ENCODE measurements at places on chromosomes 11 and 22.
A peak's percentile ranks its signal among the peaks of the same experiment; 100 is the strongest.

GRCh38 chr11:100810146-100810545 is 123.1 kb downstream of the ARHGAP42 start:
- DNase-seq = no peak

- no peak for DNase-seq
These were observed 11.3 kb downstream of the FJX1 start for GRCh38 chr11:35629511-35629910.

DNA sequence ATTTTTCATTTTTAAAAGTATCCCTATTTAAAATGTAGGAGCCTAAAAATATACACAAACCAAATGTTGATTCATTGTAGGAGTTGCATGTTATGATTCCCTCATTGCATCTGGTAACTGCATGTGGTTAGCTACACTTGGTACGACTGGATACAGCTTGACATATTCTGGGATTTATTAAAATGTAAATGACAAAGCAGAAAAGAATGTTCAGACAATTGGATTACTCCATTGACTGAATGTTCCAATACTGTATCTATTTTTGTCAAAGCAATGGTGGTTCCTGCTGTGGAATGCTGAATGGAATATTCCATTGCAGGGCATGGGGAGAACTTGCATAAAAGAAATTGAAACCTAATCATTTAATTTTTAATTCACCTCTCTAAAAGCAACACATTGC is 30.8 kb downstream of the BLID start:
- no peak for DNase-seq

DNA sequence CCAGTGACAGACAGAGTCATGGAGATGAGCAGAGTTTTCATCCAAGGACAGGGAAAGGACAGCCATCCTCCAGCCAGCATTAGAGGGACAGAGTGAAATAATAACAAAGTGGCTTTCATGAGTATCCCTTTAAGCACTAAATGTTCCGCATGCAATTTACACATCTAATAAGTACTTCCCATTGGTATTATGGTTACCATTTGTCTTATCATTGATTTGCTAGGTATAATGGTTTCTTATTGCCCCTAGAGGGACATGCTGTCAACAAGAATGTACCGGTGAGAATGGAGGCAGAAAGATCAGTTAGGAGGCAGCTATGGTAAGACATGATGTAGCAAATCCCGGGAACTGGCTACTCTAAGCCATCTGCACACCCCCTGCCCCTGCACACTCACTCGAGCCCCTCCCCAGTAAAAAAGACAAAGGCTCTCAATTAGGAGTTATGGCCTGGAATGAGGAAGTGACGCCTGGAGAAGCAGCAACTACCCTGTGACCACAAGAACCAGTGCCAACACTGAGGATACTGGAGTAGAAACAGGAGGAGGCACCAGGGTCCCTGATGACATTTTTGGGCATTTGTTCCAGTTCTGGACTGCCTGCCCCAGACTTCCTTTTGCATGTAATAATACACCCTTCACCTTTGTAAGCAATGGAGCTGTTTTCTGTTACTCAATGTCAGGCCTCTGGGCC is 30.2 kb upstream of the HMGXB4 start:
- DNase-seq = no peak

GRCh38 chr22:23088199-23088604 is 17.9 kb downstream of the GNAZ start:
- DNase-seq = no peak

GRCh38 chr11:126522152-126522551 is 166.7 kb downstream of the ST3GAL4 start:
- no peak for DNase-seq

GRCh38 chr22:40273319-40273718 is 73.0 kb upstream of the ADSL start:
- DNase-seq = no peak

- no peak for DNase-seq
These were observed 673 bp upstream of the DUSP18 start for GRCh38 chr22:30668386-30668710.

GRCh38 chr22:25104367-25104766 is 95.3 kb upstream of the CRYBB3 start:
- no peak for DNase-seq

- no peak for DNase-seq
These were observed 191.4 kb downstream of the LARGE1 start for GRCh38 chr22:33728847-33729246.

DNA sequence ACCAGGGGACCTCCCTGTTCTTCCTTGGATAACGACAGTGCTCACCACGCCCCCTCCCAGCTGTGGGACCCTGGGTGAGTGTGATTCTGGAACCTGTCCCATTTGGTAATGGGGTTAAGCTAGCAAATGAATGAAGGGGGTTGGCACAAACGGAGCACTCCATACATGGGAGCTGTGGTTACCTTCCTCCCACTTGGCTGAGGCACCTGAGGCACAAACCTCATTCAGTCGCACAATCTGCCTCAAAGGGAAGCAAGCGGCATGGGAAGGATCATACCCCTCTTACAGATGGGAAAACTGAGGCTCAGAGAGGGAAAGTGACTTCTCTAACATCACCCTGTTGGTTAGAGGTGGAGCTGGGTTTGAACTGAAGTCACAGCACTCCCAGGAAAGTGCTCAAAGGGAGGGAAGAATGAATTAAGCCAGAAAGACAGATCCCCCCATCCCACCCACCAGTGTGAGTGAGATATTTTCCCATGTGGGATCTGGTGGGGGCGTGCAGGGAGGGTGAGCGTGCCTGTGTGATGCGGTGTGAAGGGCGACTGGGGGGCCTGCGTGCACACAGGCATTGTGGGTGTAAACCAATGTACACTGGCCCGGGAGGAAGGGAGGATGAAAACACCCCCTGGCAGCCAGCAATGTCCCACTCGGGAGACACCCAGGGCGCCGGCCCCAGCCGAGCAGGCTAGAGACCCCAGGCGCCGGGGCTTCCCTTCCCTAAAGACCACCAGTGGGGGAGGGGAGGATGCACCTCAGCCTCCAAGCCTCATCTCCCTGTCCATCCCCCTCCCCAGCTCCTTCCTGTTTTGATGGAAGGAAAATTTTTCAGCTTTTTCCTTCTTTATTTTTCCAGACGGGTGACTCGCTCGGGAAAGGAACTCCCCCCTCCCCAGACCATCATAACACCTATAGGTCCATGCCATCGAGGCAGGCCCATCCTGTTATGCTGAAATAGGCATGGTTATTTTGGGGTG is 8.0 kb upstream of the PDGFB start:
- DNase-seq = no peak

DNA sequence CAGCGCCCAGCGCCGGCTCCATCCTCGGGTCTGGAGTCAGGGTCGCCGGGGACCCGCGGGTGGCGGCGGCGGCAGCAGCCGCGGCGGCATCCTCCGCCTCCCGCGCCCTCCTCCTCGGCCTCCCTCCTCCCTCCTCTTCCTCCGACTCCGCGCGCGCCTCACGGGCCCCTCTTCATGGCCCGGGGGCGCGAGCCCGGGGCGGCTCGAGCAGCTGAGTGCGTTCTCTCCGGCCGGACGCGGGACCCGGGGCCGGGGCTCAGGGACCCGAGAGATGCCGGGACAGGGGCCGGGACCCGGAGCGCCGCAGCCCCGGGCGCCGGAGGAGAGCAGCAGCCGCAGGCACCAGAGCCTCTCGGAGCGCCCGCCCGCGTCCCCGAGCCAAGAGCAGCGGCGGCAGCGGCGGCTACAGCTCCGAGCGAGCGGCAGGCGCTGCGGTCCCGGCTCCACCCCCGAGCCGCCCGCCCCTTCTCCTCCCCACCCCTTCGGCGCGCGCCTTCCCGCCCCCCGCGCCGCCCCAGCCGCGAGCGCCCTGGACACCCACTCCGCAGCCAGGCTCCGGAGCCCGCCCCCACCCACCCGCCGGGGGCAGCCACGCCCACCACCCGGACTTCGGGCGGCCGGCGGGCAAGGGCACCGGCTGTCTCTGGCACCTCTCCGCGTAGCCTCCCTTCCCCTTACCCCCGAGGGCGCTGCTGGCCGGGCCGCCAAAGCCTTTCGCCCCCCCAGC is at the start of gene CHST1:
CHST1 (minus strand) TSS at position 417 of the 727 bp plus-strand sequence. CDS start 14,699 bp downstream, outside the sequence.
- peak; percentile 49 for DNase-seq

GRCh38 chr22:50660306-50660705 is 12.3 kb upstream of the SHANK3 start:
- no peak for DNase-seq

- DNase-seq = no peak
These were observed 73.6 kb downstream of the MICAL3 start for GRCh38 chr22:17950651-17951214.

GRCh38 chr11:82082976-82083375 is 650.7 kb downstream of the FAM181B start:
- no peak for DNase-seq

DNA sequence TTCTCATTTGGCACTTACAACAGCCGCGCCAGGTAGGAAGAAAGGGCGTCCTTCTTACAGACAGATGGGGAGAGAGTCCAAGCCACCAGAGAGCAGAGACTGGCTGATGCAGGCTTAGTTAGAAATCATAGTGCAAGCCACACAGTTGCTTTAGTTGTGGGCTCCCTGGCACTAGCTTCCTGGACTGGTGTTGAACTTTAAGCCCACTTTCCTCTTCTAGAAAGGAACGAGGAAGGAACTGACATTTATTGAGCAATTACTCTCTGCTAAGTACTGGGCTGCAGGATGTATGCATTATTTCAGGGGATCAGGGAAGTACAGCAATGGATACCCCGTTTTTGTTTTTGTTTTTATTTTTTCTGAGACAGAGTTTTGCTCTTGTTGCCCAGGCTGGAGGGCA is 3.0 kb downstream of the BACE1 start:
- DNase-seq = no peak

DNA sequence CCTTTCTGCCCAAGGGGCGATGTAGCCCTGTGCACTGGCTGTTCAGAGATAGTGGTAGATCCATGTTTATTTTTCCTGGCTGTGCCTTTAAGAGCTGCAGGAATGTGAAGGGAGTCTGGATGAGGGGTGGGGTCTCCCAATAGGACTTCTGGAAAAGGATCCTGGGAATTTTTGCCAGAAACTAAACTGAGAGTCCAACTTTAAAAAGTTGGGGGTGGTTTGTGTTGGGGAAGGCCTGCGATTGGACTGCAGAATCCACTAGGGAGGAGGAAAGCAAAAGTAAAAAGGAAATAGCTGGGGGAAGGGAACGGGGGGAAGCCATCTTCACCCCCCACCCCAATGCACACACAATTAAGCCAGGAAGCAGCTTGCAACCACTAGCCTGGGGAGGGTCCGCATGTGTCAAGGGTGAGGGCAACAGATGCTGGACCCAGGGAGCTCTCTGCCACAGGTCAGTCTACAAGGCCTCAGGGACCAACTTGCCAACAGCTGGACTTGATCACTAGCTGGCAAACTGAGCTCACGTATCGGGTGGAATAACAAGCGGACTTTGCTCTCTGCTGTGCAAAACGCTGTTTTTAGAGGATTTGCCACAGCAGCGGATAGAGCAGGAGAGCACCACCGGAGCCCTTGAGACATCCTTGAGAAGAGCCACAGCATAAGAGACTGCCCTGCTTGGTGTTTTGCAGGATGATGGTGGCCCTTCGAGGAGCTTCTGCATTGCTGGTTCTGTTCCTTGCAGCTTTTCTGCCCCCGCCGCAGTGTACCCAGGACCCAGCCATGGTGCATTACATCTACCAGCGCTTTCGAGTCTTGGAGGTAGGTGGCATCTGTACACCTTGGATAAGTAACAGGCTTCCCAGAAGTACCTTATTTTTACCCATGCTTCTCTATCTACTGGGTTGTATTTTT is at the start of gene OLFML1:
OLFML1 (plus strand) TSS at position 321 of the 912 bp plus-strand sequence; CDS start at position 691, 370 bp downstream.
- DNase-seq = no peak

DNA sequence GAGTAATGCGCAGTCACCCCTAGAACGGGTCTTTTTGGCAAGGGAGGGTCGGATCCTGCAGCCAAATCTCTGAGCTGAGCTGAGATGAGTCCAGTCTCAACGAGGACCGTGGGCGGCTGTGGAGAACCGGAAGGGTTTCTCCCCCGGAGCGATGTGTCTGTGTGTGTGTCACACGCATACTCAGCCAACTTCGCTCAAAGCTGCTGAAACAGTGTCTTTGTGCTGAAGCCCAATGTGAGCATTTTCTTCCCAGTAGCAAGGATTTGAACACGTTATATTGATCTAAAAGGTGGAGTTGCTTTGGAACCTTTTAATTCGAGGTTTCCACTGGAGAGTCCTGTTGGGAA is 1.4 kb upstream of the CELSR1 start:
- no peak for DNase-seq

DNA sequence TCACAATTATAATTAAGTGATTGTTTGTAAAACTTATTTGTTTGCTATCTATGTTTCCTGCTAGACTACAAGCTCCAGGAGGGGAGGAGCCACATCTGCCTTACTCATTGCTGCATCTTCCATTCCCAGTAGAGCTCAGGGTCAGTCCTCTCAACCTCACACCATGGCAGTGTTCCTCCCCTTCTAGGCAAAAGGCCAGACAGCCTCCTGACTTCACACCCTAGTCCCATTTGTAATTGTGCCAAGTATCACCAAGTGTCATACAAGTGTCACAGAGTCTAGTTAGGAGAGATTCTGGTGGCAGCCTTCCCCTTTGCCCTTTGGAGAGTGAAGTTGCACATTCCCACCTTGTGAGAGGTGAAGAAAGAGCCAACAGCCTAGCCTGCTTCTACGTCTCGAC is 490.4 kb downstream of the INSC start:
- DNase-seq = no peak

DNA sequence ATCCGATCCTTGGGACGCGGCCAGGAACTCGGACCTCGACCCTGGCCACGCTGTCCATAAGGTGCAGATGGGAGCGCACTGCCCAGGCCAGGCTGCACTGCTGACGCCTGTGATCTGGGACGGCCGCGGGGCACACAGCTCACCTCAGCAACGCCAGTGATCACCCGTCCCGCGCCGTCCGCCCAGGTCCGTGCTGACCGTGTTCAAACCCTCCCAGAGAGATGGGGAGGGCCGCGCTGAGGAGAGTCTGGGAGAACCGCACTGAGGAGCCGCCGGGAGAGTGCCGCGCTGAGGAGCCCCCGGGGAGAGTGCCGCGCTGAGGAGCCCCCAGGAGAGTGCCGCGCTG is 636 bp downstream of the KCNQ1OT1 start:
- no peak for DNase-seq

GRCh38 chr11:107849790-107850189 is 8.8 kb downstream of the SLC35F2 start:
- DNase-seq = no peak

- no peak for DNase-seq
These were observed 494.2 kb downstream of the FAM181B start for GRCh38 chr11:82239498-82239897.

DNA sequence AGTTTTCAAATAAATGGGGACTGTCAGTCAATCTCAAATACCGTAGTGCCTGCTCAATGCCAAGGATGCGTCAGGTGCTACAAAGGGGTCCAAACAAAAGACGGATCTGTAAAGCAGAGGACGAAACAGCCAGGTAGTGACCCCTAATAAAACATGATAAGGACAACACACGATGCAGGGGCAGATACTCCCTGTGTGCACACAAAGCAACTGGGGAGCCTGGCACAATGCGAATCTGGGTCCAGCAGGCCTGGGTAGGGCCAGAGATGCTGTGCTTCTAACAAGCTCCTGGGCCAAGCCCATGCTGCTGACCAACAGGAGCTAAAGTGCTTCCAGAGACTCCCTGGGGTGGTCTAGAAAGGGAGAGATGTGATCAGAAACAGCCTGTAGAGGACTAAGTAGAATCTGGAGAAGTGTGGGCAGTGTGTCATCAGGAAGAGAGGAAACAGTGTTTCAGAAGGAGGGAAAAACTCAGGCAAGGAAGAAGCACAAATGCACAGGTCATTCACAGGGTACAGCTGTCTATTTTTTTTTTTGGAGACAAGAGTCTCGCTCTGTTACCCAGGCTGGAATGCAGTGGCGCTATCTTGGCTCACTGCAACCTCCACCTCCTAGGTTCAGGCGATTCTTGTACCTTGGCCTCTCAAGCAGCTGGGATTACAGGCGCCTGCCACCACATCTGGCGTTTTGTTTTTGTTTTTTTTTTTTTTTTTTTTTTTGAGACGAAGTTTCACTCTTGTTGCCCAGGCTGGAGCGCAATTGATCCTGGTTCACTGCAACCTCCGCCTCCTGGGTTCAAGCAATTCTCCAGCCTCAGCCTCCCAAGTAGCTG is 74.5 kb downstream of the MICAL3 start:
- no peak for DNase-seq
